ENCODE measurements at places on chromosomes 12 and 14.

DNA sequence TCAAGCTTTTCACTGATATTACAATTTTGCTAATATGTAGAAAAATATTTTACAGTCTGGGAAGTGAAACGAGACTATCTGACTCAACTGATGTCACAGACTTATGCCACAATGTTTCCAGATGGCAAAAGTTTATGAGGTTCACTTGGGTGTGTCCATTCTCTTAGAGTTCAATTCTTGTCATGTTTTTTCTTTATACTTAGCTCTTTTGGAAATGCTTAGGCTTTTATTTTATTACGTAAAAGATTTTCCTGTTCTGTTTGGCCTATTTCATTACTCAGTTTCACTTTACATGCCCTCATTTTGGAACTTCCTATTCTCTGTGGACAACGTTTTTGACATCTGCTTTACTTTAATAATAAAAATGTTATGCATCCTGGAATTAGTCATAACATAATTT, 2.1 kb upstream of the PDZRN4 start:
- DNase-seq: peak; percentile 4

DNA sequence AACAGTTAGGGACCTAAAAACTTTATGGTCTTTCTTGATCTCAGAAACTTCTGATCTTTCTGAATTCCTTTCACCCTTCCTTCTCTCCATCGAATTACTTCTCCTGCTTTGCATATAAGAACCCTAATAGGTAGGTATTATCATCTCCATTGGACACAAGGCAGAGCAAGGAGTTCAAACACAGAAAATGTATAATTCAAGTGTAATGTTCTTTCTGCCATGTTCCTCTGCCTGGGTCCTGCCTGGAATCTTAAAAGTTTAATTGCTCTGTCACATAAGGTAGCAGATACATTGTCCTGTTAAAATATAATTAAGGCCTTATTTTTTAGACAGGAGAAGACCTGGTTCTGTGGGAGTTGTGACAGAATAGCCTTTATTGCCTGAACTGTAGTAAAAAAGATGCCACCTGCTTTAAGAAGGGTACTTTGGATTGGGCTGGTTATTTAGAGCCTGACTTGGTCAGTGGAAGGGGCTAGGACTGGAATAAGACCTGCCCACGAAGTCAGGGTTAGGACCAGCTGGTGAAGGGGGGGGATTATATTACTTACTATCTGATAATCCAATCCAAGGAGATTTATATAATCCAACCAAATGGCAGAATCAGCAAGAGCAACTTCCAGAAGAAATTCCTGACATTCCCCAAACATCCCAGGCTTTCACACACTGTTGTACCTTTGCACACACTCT, 10.4 kb downstream of the G2E3 start:
- DNase-seq: no peak

GRCh38 chr14:79809849-79810612, 401.3 kb downstream of the DIO2 start:
- peak; percentile 1 for DNase-seq

DNA sequence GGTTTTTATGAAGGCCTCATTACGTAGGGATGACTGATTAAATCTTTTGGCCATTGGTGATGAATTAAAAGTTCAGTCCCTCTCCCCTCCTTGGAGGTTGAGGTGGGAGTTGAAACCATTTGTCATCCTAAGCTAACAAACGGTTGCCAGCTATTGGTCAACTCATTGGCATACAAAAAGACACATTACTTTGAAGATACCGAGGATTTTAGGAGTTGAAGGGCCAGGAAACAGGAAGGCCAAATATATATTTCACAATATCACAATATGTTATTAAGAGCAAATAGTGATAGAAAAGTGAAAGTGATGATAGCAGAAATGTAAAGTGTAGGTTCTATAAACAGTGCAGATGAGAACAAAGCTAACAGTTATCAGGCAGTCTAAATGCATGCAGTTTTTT, 24.4 kb downstream of the RCOR1 start:
- peak; percentile 34 for DNase-seq

- no peak for DNase-seq
Observed at GRCh38 chr12:92068459-92068858, 77.2 kb downstream of the BTG1 start.

GRCh38 chr12:108685469-108686260, 45.7 kb downstream of the CORO1C start:
- DNase-seq: peak; percentile 37

GRCh38 chr12:52647601-52648000, 4.4 kb downstream of the KRT2 start:
- no peak for DNase-seq

DNA sequence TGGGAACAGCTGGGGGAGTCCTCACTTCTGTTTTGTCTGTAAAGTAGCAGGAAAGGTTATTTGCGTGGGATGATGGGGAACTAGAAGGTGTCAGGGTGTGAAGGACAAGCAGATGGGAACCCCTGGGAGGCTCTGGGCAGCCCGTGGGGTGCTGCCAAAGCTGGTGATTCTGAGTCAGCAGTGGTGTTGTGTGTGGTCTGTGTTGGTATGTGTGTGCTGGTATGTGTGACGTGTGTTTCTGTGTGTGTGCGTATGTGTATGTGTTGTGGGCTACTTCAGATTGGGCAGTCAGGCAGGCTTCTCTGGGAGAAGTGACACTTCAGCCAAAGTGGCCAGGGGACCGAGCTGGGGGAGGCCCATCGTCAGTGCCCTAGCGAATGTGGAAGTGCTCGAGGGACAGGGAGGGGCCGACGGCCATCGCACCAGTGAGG, 15.3 kb upstream of the BDKRB2 start:
- DNase-seq: peak; percentile 70

DNA sequence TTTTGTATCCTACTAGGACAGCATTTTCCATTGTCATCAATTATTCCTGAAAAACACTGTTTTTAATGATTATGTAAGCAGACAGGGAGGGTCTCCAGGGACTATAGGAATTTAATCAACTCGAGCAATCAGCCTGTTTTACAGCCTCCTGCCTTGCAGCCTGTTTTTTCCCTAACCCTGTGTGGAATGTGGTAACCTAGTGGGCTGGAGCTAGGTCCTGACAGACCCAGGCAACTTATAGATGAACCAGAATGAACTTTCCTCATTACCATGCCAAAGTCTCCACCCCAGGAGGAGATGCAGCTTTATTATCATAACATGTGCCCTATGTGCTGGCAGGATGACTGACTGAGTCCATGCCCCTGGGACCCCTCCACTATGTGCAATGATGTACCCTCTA, 375.1 kb downstream of the BMP4 start:
- DNase-seq: no peak

DNA sequence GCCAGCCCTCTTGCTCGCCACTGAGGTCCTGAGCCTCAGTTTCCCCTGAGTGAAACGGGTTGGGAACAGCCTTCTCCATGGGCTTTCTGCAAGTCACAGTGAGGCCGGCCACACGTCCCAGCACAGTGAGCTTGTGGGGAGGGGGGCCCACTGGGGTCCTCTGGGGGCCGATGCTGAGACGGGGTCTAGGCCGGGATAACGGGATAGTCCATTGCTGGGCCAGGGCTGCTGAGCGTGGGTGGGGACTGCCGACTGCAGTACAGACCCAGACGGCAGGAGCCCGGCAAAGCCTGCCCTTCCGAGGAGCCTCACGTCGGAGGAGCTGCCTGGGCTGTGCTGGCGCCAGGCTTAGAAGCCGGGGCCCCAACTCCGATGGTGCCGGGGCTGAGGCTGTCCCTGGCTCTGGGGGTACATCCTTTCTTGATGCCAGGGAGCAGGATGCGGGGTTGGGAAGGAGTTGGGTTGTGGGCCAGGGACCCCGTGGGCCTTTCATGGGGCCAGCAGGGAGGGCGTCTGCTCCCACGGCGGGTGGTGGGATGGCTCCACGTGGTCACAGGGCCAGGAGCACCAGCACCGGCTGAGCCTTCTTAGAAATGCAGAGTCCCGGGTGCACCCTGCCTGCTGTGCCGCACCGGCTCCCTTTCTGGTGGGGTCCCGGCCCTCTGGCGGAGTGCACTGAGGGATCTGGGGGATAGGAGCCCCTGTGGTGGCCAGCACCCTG, 24.2 kb downstream of the NOC4L start:
- no peak for DNase-seq

GRCh38 chr14:98227000-98227726, 1044.8 kb downstream of the BCL11B start:
- no peak for DNase-seq

GRCh38 chr14:91154851-91155625, 41.2 kb downstream of the DGLUCY start:
- peak; percentile 64 for DNase-seq

DNA sequence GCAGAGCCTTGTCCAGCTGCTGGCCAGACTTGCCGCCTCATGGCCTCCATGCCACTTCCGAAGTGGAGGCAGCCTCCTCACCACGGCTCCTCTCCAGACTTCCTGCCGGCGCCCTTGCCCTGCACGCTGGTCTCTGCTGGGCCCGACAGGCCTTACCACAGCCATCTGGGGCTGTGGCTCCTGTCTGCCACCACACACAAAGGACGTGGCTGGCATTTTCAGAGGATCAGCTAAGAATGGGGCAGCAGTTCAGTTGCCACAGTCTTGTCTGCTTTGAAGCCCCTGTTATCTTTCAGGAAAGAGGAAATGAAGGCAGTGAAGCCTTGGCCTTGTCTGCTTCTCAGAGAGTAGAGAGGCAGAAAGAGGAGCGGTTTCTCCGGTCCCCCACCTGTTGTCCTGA, 178.0 kb upstream of the FKBP4 start:
- no peak for DNase-seq

DNA sequence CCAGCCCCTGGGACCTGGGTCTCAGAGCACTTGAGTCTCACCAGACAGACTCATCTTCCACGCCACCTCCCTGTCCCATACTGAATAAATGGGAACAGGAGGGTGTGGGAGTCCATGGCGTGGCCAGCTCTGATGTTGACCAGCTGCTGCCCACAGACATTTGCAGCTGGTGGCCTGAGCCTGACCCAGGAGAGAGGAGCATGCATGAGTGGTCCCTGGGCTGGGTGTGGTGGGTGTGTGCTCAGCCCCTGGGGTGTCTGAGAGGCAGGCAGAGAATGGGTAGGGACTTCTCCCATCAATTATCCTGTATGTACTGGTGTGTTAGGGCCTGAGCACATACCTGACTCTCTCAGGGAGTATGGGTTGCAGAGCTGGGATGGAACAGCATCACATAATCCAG, 49.3 kb downstream of the SLC24A4 start:
- DNase-seq: no peak

DNA sequence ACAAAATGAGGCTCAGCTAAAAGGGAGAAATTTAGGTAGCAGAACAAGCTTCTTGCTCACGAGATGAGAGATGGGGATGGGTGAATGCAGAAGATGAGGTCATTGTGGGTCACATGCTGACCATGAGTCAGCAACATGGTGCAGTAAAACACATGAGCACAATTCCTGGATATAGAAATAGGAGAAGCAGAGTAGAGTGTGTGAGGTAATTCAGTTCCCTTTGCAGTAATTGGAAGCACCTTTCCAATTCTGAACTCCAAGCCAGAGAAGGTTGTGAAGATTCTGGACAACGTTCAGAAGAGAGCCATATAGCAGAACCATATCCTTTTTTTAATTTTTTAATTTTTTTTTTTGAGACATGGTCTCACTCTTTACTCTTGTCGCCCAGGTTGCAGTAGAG, 62.0 kb upstream of the LMNTD1 start:
- peak; percentile 93 for DNase-seq

GRCh38 chr12:12901158-12901791, 9.9 kb downstream of the GPRC5A start:
- DNase-seq: peak; percentile 98

DNA sequence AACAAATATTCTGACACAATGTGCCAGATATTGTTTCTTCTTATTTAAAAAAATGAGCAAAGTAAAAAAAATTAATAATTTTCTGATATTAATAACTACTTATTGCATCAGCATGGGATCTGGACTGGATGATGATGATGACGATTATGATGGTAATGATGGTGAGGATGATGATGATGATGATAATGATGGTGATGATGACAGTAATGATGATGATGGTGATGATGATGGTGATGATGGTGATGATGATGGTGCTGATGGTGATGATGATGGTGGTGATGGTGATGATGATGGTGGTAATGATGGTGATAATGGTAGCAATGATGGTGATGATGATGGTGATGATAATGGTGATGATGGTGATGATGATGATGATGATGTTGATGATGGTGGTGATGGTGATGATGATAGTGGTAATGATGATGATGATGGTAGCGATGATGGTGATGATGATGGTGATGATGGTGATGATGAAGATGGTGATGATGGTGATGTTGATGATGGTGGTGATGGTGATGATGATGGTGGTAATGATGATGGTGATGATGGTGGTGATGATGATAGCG, 94.0 kb downstream of the SRRM4 start:
- DNase-seq: no peak

DNA sequence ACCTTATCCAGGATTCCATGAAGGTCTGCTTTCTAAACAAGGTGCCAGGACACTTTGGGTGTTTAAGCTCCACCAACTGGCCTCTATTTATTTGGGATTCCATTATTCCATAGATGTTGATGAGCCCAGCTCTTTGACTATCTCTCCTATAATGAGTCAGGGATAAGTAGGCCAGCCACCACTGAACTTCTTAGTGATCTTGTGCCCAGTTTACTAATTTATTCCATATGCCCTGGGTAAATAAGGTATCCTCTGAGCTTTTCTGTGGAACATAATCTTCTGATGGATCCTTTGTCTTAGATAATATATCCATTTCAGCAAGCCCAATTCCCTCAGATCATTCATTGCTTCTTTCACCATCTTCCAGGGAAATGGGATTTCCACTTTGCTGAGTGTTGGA, 535.0 kb downstream of the FOXG1 start:
- peak; percentile 27 for DNase-seq

- no peak for DNase-seq
Observed at GRCh38 chr12:47824198-47824597, 4.5 kb upstream of the HDAC7 start.

- peak; percentile 58 for DNase-seq
Observed at GRCh38 chr12:123576611-123577010, 7.7 kb upstream of the TMED2 start.

DNA sequence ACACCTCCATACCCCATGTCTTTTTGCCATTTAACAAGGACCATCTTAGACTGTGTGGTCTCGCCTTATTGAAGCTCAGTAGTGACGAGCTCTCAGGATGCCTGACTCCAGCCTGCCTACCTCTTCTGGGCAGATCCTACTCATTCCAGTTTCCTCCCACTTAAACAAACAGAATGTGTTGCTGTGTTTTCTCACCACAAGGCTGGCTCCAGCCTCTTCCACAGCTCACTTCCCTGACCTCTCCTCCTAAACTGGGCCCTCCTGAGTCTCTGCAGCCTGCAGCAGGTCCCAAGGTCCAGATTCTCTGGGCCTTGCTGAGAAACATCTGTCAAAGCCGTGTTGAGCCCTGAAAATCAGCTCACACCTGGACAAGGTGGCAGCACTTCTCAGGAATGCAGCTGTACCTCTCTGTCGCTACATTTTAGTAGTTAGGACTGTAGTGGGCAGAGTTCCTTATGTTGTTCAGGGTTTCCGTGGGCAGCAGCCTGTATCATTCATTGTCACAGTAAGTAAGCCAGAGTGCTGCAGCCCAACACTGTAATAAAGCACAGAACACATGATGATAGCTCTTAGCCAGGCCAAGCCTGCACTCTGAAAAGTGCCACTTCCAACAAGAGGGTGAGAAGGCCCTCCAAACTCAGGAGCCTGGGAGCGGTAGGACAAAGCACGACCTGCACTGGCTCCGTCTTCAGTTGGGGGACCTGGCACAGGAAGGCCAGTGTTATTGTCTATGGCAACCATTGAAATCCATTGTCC, 68.5 kb downstream of the NKX2-1 start:
- DNase-seq: no peak
